ENCODE measurements at places on chromosomes 3 and 15. TPM values are rescaled to one million over a fixed set of nuclear protein-coding genes. Genes with fewer than 3 reads are reported as not detected.

The RTP3 gene
- not detected for total RNA-seq

The ISL2 gene
- 3.2 TPM for total RNA-seq

The CEP70 gene
- 10.5 TPM for total RNA-seq

The TMEM207 gene
- not detected for total RNA-seq

The EPHB1 gene
- 0.35 TPM for total RNA-seq

The SEMA3B gene
- 0.16 TPM for total RNA-seq

The DISP2 gene
- total RNA-seq = 0.23 TPM

- peaks cover 20% of the 10 kb centered on the region for H3K27me3 ChIP-seq
- H3K27ac ChIP-seq = no peak overlapping the region
- no peaks in the 10 kb centered on the region for H3K36me3 ChIP-seq
- H3K4me1 ChIP-seq = peaks cover 19% of the 10 kb centered on the region
- no peak overlapping the region for H3K4me3 ChIP-seq
- no peak for DNase-seq
Measured at GRCh38 chr3:126983276-126983652, 349 bp downstream of the PLXNA1 start.

GRCh38 chr3:69115731-69116130 is 6.7 kb downstream of the LMOD3 start:
- no peaks in the 10 kb centered on the region for H3K27me3 ChIP-seq
- DNase-seq = no peak
- no peaks in the 10 kb centered on the region for H3K36me3 ChIP-seq
- H3K4me3 ChIP-seq = no peak overlapping the region
- H3K27ac ChIP-seq = no peak overlapping the region

DNA sequence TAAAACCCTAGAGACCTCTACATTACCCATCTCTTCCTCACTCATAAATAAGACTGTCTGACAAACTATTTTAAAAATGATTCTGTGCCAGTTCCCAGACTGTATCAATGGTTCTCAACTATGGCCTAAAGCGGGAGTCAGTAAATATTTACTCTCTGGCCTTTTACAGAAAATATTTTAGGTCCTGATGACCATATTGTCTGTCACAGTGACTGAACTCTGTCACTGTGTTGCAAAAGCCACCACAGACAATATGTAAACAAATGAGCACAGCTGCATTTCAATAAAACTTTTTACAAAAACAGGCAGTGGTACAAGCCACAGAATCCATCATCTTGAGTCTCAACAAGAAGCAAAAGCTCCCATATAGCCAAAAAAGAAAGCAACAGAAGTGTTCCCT is 45.4 kb downstream of the PLOD2 start:
- DNase-seq = no peak
- H3K4me1 ChIP-seq = no peaks in the 10 kb centered on the region
- H3K27ac ChIP-seq = no peak overlapping the region
- H3K4me3 ChIP-seq = no peak overlapping the region

- peak overlapping the region; percentile 10 for H3K4me3 ChIP-seq
- no peak for DNase-seq
- peaks cover 30% of the 10 kb centered on the region for H3K27me3 ChIP-seq
- H3K36me3 ChIP-seq = peaks cover 22% of the 10 kb centered on the region
- peaks cover 30% of the 10 kb centered on the region for H3K4me1 ChIP-seq
Measured at GRCh38 chr3:120350401-120350941, 1.3 kb upstream of the LRRC58 start.

DNA sequence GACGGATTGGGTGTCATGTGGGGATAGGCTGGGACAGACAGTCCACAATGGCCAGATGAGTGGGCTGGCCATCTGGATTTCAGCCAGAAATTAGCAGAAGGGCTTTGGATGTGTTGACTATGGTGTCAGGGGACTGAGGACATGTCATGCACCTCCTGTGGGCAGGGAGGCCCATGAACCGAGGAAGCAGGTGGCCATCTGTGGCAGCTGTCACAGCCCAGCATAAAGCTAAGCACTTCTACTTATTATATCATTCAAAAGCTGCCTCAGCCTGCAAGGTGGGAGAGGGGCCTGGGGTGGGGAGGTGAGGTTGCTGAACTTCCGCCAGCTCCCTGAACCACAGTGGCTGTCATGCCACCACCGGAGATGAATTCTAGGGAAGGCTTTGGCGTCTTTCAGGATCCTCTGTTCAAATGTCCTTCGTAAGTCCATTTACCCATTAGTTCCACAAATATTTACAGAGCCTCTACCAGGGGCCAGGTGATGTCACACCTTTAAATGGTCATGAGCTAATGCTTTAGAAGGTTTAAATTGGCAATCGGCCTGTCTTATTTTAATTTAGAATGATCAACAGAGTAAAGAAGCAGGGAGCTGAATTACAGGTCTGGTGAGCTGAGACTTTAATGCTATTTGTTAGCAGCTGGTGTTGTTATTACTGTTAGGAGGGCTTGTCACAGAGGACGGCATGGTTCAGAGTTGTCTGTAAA is 23.6 kb upstream of the CAV3 start:
- no peaks in the 10 kb centered on the region for H3K4me1 ChIP-seq
- H3K27ac ChIP-seq = no peak overlapping the region
- no peaks in the 10 kb centered on the region for H3K27me3 ChIP-seq
- H3K4me3 ChIP-seq = no peak overlapping the region

DNA sequence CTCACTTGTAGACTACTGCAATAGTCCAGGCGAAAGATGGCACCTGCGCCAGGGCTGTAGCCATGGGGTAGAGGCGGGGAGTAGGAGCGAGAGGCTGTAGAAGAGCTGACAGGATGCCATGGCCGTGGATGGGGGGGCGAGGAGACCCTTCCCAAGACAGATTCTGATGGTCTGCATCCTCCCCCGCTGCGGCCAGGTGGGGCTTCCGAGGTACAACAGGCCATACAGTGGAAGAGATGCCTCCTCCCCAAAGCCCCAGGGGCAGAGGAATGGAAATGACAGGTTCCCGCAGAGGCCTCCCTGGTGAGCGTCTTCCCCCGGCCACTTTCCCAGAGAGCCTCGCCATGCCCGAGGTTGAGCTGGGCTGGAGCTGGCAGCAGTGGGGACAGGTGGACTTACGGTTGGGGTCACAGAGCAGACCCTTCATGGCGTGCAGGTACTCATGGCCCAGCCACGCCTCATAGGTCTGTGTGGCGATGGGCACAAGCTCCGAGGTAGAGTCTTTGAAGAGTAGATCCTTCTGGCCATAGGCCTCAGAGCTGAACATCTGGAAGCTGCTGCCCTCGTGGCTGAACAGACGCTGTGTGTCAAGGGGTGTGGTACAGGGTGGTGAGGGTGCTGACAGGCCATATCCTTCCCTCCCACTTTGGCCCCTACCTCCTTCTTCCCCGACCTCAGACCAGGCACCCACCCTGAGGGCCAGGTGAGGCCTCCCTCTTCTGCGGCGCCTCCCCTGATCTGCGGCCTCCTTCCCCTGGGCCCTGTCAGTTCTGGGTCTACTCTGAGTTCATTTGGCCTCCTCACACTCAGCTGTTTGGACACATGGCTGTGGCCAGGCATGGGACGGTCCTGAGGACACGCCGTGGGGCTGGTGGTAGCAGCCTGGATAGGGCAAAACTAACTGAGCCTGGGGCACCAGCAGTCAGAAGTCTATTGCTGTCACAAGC is 13.6 kb downstream of the MELTF start:
- no peaks in the 10 kb centered on the region for H3K36me3 ChIP-seq
- H3K4me3 ChIP-seq = no peak overlapping the region
- H3K27me3 ChIP-seq = no peaks in the 10 kb centered on the region
- H3K4me1 ChIP-seq = no peaks in the 10 kb centered on the region
- DNase-seq = no peak

- H3K27me3 ChIP-seq = no peaks in the 10 kb centered on the region
- peaks cover 47% of the 10 kb centered on the region for H3K4me1 ChIP-seq
- H3K4me3 ChIP-seq = peak overlapping the region; percentile 38
- peaks cover 12% of the 10 kb centered on the region for H3K36me3 ChIP-seq
Measured at GRCh38 chr3:114058646-114059045, 2.1 kb downstream of the QTRT2 start.

DNA sequence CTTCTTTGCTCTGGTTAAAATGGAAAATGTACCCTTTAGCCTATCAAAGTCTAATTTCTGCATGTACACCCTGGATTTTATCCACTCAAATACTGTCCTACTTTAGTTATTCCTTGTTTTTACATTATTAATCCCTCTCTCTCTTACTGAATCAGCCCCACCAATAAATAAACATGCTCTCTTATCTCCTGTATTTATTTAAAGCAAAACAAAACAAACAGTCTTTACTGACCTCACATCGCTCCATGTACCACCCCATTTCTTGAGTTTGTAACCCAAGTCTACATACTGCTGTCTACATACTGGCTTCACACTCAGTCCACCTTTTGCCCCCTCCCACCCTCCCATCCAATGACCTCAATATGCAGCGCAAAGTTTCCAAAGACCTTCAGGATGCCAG is 113.3 kb upstream of the RORA start:
- no peak overlapping the region for H3K27ac ChIP-seq
- no peaks in the 10 kb centered on the region for H3K4me1 ChIP-seq
- H3K4me3 ChIP-seq = no peak overlapping the region
- DNase-seq = no peak

DNA sequence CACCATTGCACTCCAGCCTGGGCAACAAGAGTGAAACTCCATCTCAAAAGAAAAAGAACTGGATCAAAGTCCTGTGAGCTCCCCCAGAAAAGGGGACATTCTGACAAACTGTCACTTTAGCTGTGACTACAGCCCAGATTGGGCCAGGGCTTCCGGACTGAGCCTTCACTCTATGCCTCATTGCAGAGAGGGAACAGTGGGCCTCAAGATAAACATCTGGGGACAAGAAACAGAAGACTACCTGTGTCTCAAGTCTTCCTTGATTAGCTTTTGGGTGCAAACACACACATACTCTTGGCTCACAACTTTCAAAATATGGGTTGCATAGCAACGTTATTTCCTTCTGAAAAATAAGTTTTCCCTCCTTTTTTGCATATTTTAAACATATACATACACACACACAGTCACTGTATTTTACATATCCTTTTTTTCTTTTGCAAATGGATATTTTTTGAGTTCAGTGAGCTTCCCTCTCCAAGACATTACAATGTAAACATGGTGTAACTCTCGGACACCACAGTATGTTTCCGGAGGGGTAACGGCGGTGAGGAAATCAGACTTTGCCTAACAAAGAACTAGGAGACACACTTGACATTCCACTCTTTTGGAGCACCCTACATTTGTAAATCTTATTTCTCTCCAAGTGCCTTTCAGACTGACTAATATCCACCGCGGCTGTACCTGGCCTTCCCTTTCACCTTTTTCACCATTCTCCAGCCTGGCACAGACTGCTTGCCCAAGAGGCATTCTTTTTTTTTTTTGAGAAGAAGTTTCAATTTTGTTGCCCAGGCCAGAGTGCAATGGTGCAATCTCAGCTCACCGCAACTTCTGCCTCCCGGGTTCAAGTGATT is 3.5 kb downstream of the TKT start:
- DNase-seq = no peak
- H3K27me3 ChIP-seq = no peaks in the 10 kb centered on the region
- H3K4me3 ChIP-seq = peak overlapping the region; percentile 15
- H3K36me3 ChIP-seq = peaks cover 15% of the 10 kb centered on the region
- H3K27ac ChIP-seq = peak overlapping the region; percentile 60

DNA sequence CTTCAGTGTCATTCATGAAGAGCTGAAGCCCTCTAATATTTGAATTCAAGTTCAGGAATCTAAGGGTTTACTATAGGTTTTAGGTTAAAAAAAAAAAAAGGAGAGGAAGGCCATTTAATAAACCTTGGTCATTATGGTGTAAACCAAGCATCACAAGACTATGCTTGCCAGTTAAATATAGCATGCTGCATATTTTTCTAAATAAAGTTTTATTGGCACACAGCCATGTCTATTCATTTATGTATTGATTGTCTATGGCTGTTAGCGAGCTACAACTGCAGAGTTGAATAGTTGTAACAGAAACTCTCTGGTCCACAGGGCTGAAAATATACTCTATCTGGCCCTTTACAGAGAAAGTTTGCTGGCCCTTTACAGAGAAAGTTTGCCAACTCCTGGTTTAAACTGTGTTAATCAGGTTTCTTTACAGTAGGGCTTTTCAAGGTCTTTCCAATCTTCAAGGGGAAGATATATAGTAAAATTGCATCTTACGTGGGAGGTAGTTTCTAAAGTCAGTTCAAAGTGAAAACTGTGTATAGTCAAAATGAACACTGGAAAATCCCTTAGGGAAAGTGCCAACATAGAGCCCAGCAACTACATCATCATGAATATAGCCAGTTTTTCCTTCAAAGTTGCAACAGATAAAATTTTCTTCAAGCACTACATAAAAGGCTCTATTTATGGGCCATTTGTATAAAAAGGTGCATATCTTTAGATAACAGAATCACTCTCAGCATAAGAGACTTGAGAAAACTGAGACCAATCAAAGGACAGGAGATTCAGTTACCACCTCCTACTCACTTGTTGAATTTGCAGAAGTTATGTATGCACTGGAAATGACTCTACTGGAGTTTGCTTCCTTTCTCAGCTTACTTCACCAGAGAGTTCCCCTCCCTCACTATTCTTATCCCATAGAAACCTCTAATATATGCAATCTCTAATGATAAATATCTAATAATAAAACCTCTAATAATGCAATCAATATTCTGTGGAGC is 49.7 kb upstream of the FRMD4B start:
- DNase-seq = no peak
- H3K36me3 ChIP-seq = no peaks in the 10 kb centered on the region
- H3K27ac ChIP-seq = no peak overlapping the region

GRCh38 chr15:96838081-96838480 is 507.6 kb downstream of the NR2F2 start:
- H3K27ac ChIP-seq = no peak overlapping the region
- no peaks in the 10 kb centered on the region for H3K27me3 ChIP-seq
- no peak overlapping the region for H3K4me3 ChIP-seq

- H3K27ac ChIP-seq = no peak overlapping the region
- DNase-seq = no peak
- H3K36me3 ChIP-seq = no peaks in the 10 kb centered on the region
- peaks cover 18% of the 10 kb centered on the region for H3K27me3 ChIP-seq
- no peak overlapping the region for H3K4me3 ChIP-seq
- no peaks in the 10 kb centered on the region for H3K4me1 ChIP-seq
Measured at GRCh38 chr3:140905559-140905958, 36.1 kb upstream of the SLC25A36 start.

GRCh38 chr15:27627623-27628022 is 471.5 kb downstream of the OCA2 start:
- H3K36me3 ChIP-seq = no peaks in the 10 kb centered on the region
- H3K4me3 ChIP-seq = no peak overlapping the region
- DNase-seq = no peak
- H3K27me3 ChIP-seq = no peaks in the 10 kb centered on the region
- no peaks in the 10 kb centered on the region for H3K4me1 ChIP-seq

DNA sequence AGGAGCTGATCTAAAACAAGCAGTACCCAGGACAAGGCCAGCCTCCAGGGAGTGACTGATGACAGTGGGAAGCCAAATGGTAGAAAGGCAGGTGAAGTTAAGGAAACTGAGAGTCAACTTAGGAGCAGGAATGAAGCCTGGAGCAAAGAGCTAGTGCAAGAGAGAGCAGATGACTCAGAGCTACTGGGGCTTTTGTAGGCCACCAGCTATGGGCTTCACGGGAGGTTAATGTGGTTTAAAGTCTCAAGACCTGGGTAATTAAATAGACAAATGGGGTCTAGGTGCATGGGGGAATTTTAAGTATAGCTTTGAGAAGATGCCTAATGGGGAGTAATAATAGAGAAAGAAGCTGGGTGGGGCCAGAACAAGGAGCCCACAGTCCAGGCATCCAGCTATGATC is 3.1 kb downstream of the CD86 start:
- no peak for DNase-seq
- peaks cover 25% of the 10 kb centered on the region for H3K4me1 ChIP-seq
- no peak overlapping the region for H3K4me3 ChIP-seq
- H3K27me3 ChIP-seq = peaks cover 23% of the 10 kb centered on the region
- H3K36me3 ChIP-seq = peaks cover 57% of the 10 kb centered on the region

- no peaks in the 10 kb centered on the region for H3K4me1 ChIP-seq
- H3K27ac ChIP-seq = no peak overlapping the region
- no peaks in the 10 kb centered on the region for H3K36me3 ChIP-seq
- DNase-seq = peak; percentile 38
Measured at GRCh38 chr15:68442041-68442440, 10.1 kb upstream of the ITGA11 start.
